Stimulated activated CD8-positive, alpha-beta memory T cell treated with anti-CD3 and anti-CD28 coated beads, Interleukin-12 subunit alpha, Interleukin-12 subunit beta, amount 100 ng/mL, for 1 hour (primary cell): ENCODE measurements at places on chromosomes 13 and 19.

DNA sequence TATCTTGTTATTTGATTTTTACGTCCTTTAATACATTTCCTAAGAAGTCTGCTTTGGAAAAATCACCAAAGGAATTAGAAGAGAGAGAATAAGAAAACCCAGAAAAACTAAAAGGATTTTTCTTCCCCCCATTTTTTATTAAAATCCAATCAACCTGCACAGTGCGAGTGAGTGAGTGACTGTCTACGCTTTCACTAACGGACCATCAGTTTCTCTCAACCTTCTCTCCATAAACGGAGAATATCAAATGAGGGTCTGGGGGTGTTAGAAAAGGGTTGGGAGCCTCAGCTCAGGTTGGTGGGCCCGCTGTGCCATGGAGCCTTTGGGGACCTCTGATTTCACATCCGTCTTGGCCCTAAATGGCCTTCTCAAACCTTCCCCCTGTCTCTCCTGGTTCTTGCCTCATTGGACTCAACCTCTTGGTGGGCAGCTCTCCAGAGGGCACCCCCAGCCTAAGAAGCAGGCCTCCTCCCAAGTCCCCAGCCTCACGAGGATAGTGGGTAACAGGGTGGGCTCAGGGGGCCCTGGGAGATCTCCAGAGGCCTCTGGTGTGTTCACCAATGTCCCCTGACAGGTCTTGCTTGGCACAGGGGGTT lies 763 bp upstream of the LRP3 start:
- no peak for DNase-seq

GRCh38 chr13:31225998-31226675 lies 26.4 kb downstream of the B3GLCT start:
- no peak for DNase-seq

DNA sequence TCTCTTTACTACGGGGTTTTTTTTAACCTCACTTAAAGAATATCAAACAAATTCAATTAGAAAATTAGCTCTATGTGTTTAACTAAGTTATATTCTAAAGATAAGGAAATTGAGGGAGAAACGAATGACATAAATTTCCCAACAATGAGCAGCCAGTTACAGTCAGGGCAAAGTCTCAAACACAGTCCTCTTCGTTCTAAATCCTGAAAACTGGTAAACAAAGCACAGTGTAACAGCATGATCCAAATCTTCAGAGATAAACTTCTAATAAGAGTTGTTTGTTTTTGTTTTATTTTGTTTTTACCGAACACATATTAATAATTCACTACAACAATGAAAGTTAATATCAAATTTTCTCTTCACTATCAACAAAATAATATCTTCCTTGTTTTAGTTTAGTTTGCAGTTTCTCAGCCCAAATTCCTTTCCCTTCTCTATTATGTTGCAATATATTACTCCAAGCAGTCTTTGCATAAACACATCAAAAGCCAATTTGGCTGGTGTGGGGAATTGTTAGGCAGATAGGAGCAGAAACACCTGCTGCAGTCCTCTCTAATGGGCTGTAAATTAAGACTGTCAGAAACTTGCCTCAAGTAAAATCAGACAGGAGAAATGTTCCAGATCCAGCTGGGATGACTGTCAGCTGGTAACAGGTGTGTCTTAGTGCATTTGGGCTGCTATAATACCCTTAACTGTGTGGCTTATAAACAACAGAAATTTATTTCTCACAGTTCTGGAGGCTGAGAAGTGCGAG lies 106.5 kb upstream of the SGCG start:
- DNase-seq = no peak

- no peak for DNase-seq
Measured at GRCh38 chr13:79500829-79501228, 19.9 kb downstream of the NDFIP2 start.

DNA sequence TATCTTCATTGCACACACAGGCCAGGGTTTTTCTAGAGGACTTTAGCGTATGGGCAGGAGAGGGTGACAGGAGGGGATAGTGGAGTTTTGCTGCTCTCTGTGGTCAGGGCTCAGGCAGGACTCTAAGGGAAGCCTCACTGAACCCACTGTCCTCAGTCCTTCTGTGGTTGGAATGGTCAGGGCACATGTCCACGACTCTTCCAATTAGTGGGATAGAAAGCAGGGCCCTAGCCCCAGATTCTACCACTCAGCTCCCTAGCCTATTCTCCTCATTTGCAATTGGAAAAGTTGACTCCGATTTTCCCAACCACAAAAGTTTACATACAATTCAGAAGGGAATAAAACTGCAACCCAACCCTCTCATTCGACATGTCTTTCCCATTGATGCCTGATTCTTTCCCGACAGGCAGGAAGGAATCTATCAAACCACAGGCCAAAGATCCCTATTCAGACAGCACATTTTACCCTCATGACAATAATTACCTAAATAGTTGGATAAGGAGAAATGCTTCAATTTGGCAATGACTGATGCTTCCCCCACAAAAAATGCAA lies 38.2 kb downstream of the TGDS start:
- DNase-seq = no peak

DNA sequence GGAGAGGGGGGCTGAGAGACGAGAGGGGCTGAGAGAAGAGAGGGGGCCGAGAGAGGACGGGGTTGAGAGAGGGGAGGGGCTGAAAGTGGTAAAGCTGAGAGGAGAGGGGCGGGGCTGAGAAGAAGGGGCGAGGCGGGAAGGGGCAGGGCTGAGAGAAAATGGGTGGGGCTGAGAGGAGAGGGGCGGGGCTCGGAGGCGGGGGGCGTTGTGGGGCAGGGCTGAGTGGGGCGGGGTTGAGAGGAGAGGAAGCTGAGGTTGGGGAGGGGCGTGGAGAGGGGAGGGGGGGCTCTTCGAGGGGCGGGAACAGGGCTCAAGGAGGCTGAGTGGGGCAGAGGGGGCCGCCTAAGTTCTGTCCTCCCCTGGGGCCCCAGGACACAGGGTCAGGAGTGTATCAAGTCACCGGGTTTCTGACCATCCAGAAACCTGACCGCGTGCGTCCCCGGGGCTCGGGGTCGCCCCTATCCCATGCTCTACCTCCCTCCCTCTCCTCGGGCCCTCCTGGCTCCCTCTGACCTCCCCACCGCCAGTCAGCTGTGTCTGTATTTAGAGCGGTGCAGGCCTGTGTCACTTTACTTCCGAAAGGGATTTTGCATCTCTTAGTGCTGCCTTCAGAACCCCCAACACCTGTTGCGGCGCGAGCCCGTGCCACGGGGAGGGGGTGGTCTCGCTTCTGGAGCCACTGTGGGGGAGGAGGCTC lies 38.6 kb upstream of the SEMA6B start:
- peak; percentile 6 for DNase-seq
